EL (cell line): ENCODE measurements at places on chromosomes 6 and 20.
A peak's percentile ranks its signal among the peaks of the same experiment; 100 is the strongest.

DNA sequence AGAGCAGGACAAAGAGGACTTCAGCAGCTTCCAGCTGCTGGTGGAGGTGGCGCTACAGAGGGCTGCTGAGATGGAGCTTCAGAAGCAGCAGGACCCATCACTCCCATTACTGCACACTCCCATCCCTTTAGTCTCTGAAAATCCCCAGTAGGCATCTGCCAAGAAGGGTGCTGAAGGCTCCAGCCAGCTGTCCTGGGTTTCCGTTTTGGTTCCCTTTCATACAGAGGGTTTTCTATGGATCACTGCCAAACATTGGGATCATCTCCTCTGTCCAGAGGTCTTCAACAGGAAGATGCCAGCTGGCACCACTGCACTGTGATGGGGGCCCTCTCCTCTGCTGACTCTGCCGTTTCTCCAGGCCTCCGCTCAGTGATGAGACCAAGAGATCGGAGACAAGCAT, 14.3 kb upstream of the RAB5IF start:
- no peak for DNase-seq

DNA sequence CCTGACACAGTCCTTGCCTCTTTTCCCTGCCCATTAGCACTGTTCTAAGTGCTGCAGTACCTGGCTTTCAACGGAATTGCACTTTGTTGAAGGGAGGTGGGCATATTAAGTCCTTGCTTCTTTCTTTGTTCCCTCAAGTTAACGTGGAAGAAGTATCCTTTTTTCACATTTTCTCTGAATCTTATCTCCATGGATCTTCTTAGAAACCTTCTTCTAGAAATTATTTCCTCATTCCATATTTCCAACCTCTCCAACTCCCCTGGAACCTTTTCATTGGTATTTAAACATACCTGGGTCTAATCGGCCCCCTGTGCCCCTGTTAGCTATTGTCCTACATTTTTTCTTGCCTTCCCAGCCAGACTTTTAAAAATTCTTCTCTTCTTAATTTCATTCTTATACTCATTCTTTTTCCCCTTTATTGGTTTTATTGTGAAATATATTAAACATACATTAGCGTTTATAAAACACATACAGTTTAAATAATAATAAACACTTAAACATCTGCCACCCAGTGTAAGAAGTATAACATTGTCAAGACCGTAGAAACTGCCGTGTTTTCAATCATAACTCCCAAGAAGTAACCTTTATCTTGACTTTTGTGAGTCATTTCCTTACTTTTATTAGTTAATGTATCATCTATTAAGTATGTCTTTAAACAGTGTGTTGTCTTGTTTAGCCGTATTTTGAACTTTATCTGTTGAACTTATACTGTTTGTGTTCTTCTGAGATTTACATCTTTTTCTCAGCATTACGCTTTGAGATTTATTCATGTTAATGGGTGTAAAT, 118.2 kb downstream of the CDKAL1 start:
- peak; percentile 68 for DNase-seq

- peak; percentile 71 for DNase-seq
Measured at GRCh38 chr6:7992002-7992815, 72.0 kb downstream of the BLOC1S5 start.

GRCh38 chr6:33000055-33000454, 9.3 kb downstream of the HLA-DOA start:
- no peak for DNase-seq

DNA sequence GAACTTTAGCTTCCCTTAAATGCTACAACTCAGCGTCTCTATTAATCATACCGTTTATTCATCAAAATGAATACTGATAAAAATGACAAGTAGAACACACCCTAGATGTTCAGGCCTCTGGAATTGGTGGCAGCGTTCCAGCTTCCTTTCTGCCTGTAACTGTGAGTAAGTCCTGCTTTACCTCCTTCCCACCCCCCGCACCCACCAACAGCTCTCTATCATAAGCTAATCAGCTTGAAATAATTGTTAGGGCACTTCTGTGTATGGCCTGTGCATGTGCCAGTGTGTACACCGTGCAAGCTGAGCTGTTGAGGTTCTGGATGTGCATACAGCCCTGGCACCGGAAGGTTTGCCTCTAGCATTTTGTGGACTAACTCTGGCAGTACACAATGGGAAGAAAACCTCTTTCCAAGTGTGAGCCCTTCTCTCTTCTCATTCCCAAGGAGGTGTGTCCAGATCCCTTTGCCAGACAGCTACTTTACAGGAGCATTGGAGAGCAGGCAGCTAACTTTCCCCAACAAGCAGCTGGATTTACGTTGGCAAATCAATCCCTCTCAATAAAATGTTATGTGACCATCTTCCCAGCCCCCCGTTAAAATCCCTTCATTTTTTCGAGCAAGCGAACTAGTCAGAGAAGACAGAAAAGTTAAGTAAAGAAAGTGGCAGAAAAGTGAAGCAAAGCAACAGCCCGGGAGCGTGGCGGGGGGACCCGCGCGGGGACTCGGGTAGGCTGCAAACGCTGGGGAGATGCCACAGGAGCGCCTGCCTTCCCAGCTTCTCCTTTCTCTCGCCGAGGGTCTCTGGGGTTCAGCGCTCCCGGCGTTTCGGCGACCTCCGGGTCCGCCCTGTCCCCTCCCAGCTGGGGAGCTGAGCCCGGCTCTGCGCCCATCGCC, 803 bp upstream of the ADGRG6 start:
- DNase-seq, result peak; percentile 76

DNA sequence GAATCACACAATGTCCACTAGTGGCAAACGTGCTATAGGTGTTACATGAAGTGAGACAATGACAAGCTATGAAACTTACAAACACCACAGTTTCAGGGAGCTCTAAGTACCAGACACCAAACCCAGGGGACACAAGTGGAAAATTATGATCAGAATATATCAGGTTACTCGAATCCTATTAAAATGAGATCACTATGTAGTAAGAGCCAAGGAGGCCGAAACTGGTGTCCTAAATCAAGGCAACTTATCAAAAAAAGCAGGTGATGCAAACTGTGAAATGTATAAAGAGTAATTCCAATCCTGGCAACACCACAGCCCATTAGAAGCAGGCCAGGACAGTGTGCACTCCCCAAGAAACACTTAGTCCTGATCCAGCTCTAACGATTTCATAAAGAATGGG, 100.3 kb downstream of the ARHGAP18 start:
- DNase-seq, result no peak

DNA sequence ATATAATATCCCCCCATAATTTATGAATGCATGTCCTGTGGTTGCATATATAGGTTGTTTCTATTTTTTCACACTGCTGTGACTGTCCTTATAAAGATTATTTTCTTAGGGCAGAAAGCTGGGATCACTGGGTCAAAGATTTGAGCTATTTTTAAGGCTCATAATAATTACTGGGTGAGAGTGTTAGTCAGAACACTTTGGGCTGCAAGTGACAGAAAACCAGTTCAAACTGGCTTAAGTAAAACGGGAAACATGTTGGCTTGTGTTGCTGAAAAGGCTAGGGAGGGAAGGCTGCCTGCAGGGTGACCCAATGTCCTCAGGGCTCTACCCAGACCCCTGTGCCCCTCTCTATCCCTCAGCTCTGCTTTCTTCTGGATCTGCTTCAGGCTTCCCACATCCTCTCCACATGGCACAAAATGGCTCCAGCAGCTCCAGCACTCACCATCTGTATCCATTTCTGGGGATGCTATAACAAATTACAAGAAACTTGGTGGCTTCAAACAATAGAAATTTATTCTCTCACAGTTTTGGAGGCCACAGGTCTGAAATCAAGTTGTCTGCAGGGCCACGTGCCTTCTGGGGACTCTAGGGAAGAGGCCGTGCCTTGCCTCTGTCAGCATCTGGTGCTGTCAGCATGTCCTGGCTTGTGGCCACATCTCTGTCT, 33.1 kb upstream of the MLN start:
- no peak for DNase-seq

- DNase-seq, result no peak
Measured at GRCh38 chr6:34585108-34585507, 29.0 kb upstream of the SPDEF start.

DNA sequence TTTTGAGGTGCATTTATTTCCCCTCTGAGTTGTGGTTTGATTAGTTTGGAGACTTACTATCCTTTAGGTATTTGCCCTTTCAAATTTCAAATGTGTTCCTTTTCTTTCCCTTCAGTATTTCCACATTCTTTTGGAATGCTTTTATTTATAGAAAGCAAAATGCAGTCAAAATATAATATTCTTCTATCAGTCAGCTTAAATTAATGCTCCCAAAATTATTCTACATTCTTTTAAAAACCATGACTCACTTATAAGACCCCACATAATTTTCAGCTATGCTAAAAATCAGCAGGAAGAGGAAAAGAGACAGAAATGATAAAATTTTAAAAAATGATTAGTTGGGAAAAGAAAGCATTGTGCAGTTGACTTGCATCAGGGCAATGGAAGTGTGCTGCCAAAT, 180.0 kb upstream of the SMLR1 start:
- no peak for DNase-seq

- no peak for DNase-seq
Measured at GRCh38 chr20:23315099-23315498, 35.5 kb upstream of the NXT1 start.

DNA sequence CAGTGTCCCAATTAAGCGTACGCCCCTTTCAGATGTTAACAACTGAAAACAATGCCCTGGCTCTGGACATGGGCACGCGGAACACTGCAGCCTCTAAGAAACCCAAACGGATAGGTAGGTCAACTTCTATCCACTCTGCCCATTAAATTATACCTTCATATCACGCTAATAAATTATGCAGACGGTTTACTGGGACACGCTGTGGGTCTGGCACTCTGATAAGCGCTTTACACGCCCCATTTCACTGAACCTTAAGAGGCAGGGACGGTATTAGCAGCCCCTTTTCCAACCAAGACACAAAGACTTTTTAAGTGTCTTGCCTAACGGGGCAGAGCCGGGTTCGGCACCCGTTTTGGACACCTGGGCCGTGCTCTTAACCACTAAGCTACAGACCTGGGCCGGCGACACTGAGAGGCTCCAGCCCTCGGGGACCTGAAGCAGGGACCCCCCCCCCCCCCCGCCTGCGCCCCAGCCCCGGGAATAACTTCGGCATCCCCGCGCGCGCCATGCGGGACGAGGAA, 744 bp downstream of the STAU1 start:
- no peak for DNase-seq

DNA sequence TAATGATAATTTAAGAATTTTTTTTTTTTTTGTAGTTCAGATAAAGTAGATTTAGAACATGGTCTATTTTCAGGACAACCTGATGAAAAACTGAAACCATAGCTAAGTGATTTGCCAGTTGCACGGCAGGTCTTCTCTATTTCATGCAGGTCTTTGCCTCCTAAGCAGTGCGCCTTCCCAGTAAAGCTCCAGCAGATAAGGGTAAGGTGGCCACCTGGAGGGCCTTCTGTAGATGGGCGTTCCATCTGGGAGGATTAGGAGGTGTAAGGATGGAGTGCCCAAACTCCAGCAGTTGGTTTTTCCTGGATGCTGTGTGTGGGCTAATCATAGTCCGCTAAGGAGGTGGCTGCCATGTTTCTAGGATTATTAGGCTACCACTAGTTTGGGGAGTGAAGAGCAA, 107.1 kb downstream of the ARID1B start:
- no peak for DNase-seq

GRCh38 chr6:131059486-131059885, 3.6 kb downstream of the EPB41L2 start:
- peak; percentile 80 for DNase-seq

GRCh38 chr6:84424956-84425355, 197.5 kb upstream of the CEP162 start:
- DNase-seq, result no peak

DNA sequence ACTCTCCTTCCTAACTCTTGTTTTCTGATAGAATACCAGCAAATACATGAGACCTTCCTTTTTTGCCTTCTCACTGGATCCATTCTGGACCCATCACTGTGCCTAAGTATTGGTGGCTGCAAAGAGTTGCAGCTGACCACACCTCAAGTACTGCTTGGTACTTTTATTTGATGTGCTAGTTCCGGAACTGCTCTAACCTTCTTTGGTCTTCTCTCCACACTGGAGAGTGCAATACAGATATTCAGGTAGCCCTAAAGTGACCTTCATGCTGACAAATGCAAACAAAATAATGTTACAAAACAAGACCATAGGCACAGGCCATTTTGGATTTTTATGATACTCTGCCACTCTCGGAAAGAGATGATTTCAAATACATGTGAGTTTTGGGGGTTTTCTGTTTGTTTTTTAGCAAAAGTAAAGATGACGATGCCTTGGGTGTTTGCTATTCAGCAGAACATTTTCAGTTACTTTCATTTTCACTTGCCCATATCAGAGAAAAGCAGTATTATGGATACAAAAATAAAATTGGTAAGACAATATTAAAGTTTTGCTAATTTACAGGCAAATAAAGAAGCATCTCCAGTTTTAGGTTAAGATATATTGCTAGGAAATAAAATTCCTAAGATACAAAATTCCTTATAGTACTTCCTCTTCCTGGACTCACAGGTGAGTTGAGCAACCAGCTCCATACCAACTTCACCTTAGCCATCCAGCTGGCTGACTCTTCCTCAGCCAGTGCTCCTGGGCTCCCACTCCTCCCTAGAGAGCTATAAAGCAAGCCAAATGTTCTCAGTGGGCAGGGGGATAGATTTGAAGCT, 42.0 kb downstream of the PTPRK start:
- no peak for DNase-seq

- peak; percentile 4 for DNase-seq
Measured at GRCh38 chr6:46815130-46815529, 21.9 kb downstream of the MEP1A start.

DNA sequence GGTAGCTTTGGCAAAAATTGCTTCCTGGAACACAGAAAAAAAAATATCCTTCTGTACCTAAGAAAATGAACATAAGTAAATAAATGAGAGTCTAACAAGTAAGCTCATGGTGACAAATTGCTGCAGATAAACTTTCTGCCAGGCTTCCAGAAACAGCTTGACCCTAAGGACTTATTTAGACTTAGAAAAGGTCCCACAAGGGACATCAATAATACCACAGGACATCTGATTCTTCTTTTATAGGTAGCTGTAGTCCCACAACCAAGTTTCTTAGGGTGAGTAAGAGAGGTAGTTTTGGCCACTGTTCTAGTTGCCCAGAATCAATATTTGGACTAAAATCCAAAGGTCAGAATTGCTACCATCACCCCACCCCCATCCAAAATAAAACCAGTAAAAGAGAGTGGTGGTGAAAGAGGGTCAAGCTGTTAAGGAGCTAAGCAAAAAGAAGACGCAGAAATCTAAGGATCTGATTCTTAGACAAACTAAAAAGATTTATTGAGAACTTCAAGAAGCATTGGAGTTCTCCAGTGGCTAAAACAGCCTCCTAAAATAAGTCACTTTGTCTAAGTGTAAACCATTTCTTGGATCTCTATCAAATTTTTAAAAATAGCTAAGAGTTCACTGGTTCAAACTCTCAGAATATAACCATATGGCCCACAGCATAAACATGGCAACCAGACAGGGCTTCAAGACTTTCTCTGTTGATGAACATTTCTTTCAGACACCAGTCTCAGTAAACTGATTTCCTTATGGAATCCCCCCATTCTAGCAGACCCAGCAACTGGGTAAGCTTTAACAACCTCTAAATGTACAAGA, 180.6 kb downstream of the PTPRK start:
- no peak for DNase-seq

DNA sequence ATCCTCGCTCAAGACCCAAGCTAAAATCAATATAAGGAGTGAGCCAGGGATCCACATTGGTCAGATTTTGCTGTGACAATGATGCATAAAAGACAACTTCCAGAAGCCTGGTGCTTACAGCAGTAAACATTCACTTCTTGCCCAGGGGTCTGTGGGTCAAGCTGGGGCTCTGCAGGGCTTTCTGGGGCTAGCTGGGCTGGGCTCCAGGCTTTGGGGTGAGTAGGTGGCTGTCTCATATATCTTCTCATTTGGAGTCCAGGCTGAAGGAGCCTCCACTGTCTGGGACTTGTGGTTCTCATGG, 25.8 kb upstream of the TOP1 start:
- no peak for DNase-seq

GRCh38 chr20:16311756-16312155, 261.5 kb downstream of the KIF16B start:
- DNase-seq, result no peak
